Fibroblast of lung (primary cell): ENCODE measurements at places on chromosomes 12 and 14.

GRCh38 chr12:120874547-120875245, 29.5 kb downstream of the SPPL3 start:
- no peak overlapping the region for H3K27ac ChIP-seq
- no peak for DNase-seq
- H3K4me3 ChIP-seq, result no peak overlapping the region
- no peaks in the 10 kb centered on the region for H3K4me1 ChIP-seq

DNA sequence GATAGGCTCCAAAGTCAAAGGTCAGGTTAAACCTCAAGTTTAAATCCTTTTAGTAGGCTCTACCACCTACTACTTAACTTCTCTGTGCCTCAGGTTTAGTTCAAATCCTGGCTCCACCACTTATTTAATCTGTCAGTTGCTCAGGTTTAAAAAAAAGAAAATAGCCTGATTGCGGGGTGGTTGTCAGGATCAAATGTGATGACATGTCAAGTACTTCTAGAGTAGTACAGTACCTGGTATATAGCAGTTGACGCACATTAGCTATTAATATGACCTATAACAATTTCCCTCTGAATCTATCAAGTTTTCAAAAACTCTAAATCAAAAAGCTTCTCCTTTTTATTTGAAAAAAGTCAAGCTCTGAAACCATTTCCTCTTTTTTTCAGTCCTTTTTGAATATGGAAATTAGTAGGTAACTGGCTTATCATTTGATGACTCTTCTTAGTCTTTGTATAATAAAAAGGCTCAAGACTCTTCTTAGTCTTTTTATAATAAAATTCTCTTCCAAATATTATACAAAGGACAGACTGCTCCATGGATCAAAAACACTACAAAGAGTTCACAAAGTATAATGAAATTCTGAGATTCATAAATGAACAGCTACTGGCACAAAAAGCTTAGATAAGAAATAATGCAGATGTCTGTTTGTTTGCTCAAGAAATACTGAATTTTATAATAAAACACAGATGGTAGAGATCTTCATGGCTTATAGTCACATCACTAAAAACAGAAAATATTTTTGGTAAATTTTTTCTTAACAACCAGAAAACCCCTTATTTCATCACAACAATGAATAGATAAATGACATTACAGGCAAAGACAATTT, 5.0 kb downstream of the OSBPL8 start:
- H3K36me3 ChIP-seq, result no peaks in the 10 kb centered on the region
- no peak for DNase-seq
- H3K27ac ChIP-seq, result no peak overlapping the region
- H3K4me3 ChIP-seq, result no peak overlapping the region

GRCh38 chr12:109892748-109893147, 7.3 kb upstream of the TCHP start:
- no peaks in the 10 kb centered on the region for H3K27me3 ChIP-seq
- DNase-seq, result no peak
- H3K4me3 ChIP-seq, result no peak overlapping the region
- peaks cover 14% of the 10 kb centered on the region for H3K4me1 ChIP-seq

DNA sequence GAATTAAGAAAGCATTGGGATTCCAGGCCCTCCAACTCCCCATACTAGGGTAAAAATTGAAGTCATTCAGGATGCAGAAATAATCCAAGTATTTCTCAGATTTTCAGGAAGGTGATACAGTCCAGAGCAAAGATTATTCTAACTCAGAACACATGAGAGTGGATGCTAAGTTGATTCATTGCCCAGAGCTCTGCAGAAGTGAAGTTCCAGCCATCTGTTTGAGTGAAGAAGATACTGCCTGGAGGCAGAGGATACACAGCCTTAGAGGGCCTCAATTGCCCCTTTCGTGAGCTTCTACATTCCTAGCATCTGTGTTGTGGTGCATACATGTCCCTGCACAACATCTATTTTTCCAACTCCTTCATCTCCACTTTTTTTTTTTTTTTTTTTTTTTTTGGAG, 36.9 kb upstream of the SMUG1 start:
- peaks cover 20% of the 10 kb centered on the region for H3K4me1 ChIP-seq
- no peak overlapping the region for H3K4me3 ChIP-seq
- H3K36me3 ChIP-seq, result no peaks in the 10 kb centered on the region
- H3K27ac ChIP-seq, result no peak overlapping the region

DNA sequence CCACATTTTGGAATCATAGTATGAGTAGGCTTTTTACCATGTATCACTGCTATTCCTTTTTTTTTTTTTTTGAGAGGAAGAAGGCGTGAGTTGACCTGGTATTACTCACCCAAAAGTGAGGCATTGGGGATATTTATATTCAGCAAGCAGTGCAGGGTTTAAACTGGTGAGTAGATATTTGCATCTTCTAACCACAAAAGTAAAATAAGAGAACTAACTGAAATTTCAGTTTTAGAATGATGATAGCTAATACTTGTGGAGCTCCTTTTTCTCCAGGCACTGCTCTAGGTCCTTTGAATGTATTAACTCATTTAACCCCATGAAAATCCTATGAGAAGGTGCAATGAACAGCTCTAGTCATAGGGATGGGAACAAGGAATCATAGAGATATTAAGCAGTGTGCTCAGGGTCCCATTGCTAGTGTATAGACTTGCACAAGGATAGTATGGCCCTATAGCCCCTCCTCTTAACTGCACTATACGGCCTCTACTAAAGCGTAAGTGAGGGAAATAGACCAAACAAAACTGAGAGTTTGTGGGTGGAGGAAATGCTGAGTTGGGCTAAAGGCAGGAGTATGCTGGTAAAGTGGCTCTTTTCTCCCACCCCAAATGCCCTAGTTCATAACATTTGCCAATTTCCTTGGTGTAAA, 104.3 kb upstream of the MAX start:
- no peaks in the 10 kb centered on the region for H3K36me3 ChIP-seq
- no peak overlapping the region for H3K4me3 ChIP-seq
- H3K4me1 ChIP-seq, result peaks cover 9% of the 10 kb centered on the region

DNA sequence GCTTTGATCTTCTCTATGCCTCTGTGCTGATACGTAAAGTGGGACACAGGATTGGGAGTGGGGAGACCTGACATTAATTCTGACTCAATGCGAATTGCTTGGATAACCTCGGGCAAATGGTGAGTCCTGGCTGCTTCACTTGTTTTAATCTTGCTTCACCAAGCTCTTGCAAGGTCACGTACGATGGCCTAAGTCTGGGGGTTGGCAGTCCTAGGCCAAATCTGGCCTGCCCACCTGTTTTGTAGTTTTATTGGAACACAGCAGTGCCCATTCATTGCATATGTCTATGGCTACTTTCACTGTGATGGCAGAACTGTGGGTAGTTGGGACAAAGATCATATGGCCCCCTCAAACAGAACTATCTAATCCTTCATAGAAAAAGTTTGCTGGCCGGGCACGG, 13.4 kb downstream of the CLSTN3 start:
- no peaks in the 10 kb centered on the region for H3K4me1 ChIP-seq
- H3K4me3 ChIP-seq, result no peak overlapping the region
- no peak for DNase-seq
- no peak overlapping the region for H3K27ac ChIP-seq
- peaks cover 1% of the 10 kb centered on the region for H3K36me3 ChIP-seq

DNA sequence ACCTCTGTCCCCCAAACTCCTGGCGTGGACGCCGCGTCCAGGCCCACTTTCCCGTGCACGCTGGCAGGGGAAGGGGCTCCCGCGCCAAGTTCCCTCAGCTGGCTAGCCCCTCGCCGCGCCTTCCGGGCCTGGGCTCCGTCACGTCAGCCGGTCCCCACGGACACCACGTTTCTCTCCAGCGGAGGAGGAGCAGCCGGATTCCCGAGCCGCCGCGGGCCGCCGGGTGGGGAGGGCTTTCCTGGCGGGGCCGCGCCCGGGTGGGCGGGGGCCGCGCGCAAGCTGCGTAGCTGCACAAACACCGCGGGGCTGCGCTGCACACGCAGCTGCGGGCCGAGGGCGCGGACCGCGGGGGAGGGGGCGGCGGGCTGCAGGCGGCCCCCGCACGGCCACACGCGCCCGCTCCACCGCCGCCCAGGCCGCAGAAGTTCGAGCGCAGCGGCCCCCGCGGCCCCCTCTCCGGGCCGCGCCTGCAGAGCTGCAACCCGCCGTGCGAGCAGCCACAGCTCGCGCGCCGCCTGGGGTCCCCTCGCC, 45.1 kb upstream of the PNMA1 start:
- no peaks in the 10 kb centered on the region for H3K27me3 ChIP-seq
- peaks cover 54% of the 10 kb centered on the region for H3K4me1 ChIP-seq
- peak overlapping the region; percentile 56 for H3K4me3 ChIP-seq
- DNase-seq, result peak; percentile 54

DNA sequence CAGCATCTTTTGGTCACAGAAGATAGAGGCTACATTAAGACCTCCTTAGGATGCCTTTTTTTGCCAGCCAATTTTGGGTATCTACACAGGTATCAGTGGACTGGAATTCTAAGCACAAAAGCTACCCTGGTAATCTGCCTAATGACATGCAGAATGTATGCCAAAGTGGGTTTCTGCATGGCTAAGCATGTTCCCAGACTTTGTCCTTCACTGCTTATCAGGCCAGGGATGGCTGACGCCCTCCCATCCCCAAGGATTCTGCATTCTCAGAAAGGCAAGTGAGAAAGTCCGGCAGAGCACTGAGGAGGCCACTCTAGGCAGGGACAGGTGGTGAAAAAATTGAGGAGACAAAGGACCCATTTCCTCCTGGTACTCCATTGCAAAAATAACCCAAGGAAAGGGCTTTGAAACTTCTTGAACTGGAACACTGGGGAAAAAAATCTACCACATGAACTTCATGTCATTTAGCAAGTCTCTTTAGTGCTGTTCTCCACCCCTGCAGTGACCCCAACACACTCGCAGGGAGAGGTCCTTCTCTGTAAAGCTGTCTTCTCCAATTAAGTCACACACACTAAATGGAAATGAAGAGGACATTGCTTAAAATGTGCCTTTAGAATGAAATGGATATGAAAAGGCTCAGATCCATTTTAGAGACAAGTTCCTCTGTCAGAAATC, 91.7 kb upstream of the MAX start:
- H3K27me3 ChIP-seq, result no peaks in the 10 kb centered on the region
- no peak for DNase-seq
- H3K36me3 ChIP-seq, result no peaks in the 10 kb centered on the region
- H3K27ac ChIP-seq, result no peak overlapping the region
- no peak overlapping the region for H3K4me3 ChIP-seq
- no peaks in the 10 kb centered on the region for H3K4me1 ChIP-seq

DNA sequence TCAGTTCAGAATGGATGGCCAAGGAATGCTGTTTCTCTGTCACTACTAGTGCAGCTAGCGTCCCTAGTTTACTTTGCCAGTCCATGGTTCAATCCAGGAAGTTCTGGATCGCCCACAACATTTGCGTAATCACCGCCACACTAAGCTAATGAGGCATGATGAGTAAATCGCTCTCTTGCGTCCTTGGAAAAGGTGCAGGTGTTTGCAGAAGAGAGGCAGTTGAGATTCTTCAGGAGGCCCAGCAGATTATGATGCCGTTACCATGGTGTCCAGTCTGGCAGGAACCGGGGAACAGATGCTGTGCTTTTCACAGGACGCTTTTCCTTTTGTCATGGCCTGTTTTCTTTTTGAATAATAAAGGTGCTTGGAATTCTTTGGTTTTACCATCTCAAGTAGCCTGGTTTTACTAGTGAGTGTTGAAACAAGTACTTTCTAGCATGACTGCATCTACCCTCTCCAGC, 9.0 kb downstream of the TPH2 start:
- H3K27ac ChIP-seq, result no peak overlapping the region
- peak; percentile 61 for DNase-seq
- no peaks in the 10 kb centered on the region for H3K27me3 ChIP-seq

- H3K4me3 ChIP-seq, result no peak overlapping the region
- no peaks in the 10 kb centered on the region for H3K36me3 ChIP-seq
- no peaks in the 10 kb centered on the region for H3K27me3 ChIP-seq
These were observed 62.5 kb upstream of the PRICKLE1 start for GRCh38 chr12:42652048-42652447.

GRCh38 chr14:104130974-104131651, 7.3 kb upstream of the KIF26A start:
- peaks cover 8% of the 10 kb centered on the region for H3K27me3 ChIP-seq
- H3K36me3 ChIP-seq, result no peaks in the 10 kb centered on the region
- no peaks in the 10 kb centered on the region for H3K4me1 ChIP-seq
- H3K4me3 ChIP-seq, result no peak overlapping the region
- H3K27ac ChIP-seq, result no peak overlapping the region

DNA sequence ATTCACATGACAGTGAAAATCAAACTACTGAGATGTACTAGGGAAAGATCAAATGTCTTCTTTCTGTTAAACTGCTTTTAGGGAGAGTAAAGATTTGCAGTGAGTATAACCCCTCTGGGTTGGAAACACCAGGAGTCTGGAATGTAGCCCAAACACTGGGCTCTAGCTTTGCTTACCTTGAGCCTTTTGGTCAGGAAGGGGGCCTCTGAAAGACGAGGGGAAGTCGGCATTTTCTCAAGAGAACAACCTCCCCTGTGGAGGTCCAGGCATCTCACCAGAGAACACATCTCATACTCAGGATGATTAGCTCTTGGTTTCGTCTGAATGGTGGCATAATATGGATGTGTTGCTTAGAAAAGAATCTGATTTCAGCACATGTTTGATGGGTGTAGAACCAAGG, 169.0 kb downstream of the ZFP36L1 start:
- no peaks in the 10 kb centered on the region for H3K36me3 ChIP-seq
- no peaks in the 10 kb centered on the region for H3K27me3 ChIP-seq
- no peak overlapping the region for H3K27ac ChIP-seq
- H3K4me1 ChIP-seq, result no peaks in the 10 kb centered on the region
